ENCODE measurements at places on chromosomes 16 and 17. TPM values are rescaled to one million over a fixed set of nuclear protein-coding genes. Genes with fewer than 3 reads are reported as not detected.

Gene ALOX12B
- total RNA-seq, result 1.8 TPM

Gene CCL3
- total RNA-seq, result not detected

Gene KRT39
- not detected for total RNA-seq

Gene ST6GALNAC2
- total RNA-seq, result 0.22 TPM

Gene CCL2
- total RNA-seq, result 65.2 TPM

Gene RAMP2
- 0.98 TPM for total RNA-seq

Gene MYH4
- total RNA-seq, result not detected

Gene LPCAT2
- 5.8 TPM for total RNA-seq

Gene EVPL
- total RNA-seq, result 17.5 TPM

Gene KRT27
- not detected for total RNA-seq

Gene HAS3
- total RNA-seq, result 38.6 TPM

Gene PPP1R9B
- 59.0 TPM for total RNA-seq

Gene BCL6B
- total RNA-seq, result not detected

Gene ZBTB4
- total RNA-seq, result 25.5 TPM

Gene NXN
- total RNA-seq, result 21.9 TPM

Gene KRTAP2-3
- total RNA-seq, result not detected

Gene CLEC19A
- not detected for total RNA-seq

Gene MMP25
- 0.67 TPM for total RNA-seq

Gene C17orf50
- total RNA-seq, result 0.42 TPM

Gene C17orf107
- 0.30 TPM for total RNA-seq

Gene CCL4
- total RNA-seq, result not detected

Gene PSMD12
- 98.7 TPM for total RNA-seq

Gene EME1
- total RNA-seq, result 15.6 TPM

Gene SLC25A39
- 191 TPM for total RNA-seq

Gene IKZF3
- not detected for total RNA-seq

Gene CD79B
- total RNA-seq, result not detected

Gene CRYBA1
- not detected for total RNA-seq

Gene KRTAP3-1
- not detected for total RNA-seq
